ENCODE measurements at places on chromosomes 2 and 18.

- no peak for DNase-seq
Observed at GRCh38 chr2:193428336-193428818, 1233.6 kb upstream of the TMEFF2 start.

- no peak for DNase-seq
Observed at GRCh38 chr2:233384811-233385488, 30.7 kb downstream of the DGKD start.

- no peak for DNase-seq
Observed at GRCh38 chr2:235734688-235735231, 240.9 kb downstream of the AGAP1 start.

DNA sequence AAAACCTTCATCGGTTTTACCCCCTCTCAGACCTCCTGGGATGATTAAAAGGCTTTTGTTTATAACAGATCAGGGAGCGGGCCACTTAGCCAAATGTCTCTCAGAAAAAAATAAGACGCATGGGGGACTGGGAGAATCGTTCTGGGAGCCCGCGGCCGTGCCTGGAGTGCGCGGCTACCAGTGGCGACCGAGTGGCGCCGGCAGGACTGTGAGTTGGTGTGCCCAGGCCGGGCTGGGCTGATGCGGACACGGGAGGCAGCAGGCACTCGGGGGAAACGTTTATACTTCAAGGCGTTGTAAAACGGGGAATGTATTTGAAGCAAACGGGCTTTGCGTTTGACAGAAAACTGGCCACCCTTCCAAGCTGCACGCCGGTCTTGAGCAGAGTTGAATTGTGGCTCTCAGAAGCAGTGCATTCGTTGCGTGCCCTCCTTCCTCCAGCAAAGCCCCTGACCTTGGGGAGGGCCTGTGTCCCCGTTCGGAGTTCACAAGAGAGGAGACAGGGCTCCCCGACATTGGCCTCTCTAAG, 4.7 kb upstream of the HOXD10 start:
- no peak for DNase-seq

DNA sequence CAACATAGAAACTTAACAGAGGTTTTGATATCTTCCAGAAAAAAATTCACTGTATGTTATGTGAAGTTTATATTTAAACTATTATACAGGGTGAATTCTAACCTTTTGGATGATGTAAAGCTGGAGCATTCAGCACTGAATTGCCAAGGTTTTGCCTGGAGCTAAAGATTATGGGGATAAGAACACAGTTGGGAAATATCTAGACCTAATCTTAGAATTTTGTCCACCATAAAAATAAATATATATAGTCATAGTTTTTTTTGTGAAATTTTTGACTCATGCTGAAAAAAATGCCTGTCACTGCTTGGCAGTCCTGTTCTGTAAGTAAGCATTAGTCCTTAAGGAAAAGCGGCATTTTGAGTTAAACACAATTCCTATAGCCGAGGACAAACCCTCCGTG, 339.3 kb upstream of the TMEFF2 start:
- no peak for DNase-seq

GRCh38 chr2:223537651-223538601, 64.2 kb downstream of the SCG2 start:
- DNase-seq, result no peak

DNA sequence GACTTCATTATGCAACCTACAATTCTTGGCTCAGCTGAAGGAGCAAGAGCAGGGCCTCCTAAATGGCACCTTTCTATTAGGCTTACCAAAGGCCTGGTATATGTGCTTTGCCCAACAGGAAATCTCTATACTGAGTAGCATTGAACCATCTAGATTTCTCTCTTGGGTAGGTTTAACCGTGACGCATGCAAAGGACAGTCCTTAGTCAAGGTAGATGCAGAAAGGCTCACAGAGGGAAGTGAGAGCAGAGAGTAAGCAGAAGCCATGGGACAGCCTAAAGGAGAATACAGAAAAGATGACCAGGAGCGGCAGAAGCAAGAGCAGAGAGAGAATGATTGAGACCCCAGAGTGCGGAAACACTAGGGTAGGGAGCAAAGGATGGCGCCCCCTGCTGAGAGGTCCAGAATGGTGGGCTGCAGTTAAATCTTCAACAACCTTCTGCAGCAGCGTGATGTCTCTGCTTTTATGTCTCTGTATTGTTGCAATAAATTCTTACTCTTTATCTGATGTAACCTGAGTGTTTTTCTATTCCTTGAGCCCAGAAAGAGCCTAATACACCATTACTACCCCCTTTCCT, 4.7 kb upstream of the OSBPL1A start:
- DNase-seq, result no peak

DNA sequence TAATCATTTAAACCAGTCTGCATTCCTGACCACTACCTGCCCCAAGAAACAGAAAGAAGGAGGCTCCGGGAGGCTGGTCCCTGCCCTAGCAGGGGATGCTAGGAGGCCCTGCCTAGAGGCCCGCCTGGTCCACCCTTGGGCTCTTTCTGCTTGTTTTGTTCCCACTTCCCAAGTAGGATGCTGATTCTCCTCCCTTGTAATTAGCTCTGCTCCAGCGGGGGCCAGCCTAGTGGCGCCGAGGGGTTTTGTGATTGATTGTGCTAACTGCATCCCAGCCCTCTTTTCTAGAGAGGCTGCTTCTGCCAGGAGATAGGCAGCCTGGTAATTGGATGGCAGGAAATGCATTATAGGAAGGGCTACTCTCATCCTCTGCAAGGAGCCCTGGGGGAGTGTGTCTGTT, 220.0 kb downstream of the LOXHD1 start:
- DNase-seq, result no peak

- DNase-seq, result no peak
Observed at GRCh38 chr2:172790404-172790803, 54.8 kb downstream of the RAPGEF4 start.

GRCh38 chr2:200590090-200590489, 4.3 kb downstream of the AOX1 start:
- no peak for DNase-seq

- DNase-seq, result no peak
Observed at GRCh38 chr2:236159778-236160170, 8.4 kb downstream of the GBX2 start.

GRCh38 chr2:188852772-188853171, 121.4 kb upstream of the COL3A1 start:
- DNase-seq, result no peak

DNA sequence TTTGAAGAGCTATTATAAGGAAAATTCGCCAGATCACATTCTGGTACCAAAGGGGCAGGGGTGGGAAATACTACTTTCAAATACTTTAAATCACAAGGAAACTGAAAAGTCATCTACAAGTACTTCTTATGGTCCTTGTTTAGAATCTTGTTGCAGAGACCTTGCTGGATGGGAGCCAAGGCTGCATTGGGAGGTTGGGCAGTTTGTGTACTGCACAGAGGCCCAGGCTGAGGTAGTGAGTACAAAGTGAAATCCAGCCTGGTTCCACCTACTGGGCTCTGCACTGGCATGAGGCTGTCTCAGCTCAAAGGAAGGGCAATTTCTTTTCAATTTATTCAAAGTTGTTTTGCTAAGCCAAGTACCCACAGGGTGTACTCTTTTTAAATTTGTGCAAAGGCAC, 140.3 kb upstream of the DLX2 start:
- no peak for DNase-seq

DNA sequence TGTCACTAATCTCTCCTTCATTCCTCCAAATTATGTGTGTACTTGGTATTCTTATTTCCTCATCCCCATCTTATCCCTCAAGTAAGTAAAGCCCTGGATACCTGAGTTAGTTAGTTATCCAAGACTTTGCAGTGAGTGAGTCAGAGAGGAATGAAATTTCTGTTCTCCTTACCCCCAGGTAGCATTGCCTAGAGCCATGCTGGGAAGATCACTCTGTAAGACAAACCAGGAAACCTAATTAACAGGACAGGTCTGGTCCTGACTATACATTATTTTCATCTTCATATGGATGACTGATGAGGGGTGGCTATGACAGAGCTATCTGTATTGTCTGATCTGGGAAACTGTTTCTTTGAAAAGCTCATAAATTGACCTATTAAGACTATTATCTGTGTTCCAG, 55.0 kb upstream of the ITGA6 start:
- no peak for DNase-seq

DNA sequence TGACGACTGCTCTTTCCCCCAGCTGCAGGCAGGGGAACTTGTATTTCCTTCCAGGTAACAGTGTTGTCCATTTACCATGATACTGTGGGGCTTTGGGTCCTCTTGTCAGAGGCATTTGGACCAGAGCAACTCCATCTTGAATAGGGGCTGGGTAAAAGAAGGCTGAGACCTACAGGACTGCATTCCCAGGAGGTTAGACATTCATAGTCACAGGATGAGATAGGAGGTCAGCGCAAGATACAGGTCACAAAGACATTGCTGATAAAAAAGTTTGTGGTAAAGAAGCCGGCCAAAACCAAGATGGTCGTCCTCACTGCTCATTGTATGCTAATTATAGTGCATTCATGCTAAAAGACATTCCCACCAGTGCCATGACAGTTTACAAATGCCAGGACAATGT, 249.5 kb downstream of the SLC4A3 start:
- no peak for DNase-seq

DNA sequence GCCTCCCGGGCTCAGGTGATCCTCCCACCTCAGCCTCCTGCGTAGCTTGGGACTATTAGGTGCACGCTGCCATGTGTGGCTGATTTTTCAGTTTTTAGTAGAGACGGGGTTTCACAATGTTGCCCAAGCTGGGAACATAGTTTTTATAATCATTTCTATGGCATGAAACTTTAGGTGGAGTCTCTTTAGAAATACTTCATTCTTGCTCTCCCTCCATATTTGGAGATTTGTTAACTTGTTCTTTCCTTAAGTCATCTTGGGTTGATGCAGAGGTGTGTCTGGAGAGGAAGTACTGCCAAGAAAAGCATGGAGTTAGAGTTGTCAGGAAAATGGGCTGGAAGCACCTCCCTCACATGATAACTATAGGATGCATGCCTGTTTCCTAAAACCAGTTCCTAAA, 17.4 kb downstream of the ZNF532 start:
- no peak for DNase-seq

DNA sequence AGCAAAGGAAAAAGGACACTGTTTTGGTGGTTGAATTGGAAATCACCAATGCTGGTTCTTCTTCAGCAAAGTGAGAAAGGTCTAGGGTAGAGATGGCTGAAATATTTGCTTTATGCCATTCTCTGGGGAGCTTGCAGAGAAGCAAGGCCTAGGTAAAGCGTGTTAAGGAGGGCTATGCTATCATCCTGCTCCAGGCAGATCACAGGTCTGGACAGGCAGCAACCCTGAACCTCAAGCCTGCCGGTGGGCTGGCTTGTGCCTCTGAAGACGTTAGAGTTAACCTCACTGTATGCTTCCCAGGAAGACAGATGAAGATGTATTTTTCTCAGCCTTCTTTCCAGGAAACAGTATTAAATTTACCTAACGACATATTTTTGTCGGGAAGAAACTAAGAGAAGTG, 138.5 kb upstream of the LYPD6 start:
- no peak for DNase-seq

DNA sequence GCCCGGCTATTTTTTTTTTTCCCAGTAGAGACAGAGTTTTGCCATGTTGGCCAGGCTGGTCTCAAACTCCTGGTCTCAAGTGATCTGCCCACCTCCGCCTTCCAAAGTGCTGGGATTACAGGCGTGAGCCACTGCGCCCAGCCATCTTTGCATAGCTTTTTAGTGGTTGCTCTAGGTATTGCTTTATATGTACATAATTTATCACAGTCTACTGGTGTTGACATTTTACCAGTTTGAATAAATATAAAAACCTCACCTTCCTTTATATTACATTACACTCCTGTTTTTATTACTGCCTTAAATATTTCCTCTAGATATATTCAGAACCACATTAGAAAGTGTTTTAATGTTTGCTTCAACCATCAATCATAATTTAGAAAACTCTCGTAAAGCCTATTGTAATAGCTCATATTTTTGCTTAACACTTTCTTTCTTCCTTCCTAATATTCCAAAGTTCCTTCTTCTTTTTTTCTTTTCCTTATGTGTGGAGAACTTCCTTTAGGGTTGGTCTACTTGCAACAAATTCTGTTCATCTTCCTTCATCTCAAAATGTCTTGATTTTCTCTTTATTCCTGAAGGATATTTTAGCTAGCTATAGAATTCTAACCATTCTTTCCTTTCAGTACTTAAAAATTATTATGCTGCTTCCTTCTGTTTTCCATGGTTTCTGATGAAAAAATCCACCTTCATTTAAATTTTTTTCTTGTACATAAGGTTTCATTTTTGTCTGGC, 82.2 kb upstream of the DAPL1 start:
- no peak for DNase-seq

DNA sequence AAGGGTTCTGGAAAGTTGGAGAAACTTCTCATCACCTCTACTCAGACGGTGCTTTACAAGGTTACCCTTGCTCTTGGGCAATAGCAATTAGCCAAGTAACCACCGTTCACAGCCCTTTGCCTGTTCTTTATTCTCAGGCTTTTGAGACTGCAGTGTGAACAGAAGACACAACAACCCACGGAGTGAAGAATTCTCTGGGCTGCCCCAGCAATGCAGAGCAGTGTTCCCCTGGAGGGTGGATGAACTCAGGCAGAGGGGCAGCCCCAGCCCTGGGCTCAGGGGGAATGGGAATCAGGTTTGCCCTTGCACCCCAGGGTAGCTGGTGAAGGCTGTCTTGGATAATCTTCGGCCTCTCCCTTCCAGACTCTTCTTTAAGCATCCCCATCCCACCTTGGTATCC, 69.1 kb downstream of the MCFD2 start:
- DNase-seq, result no peak
